ENCODE measurements at places on chromosomes 11 and 22.

- DNase-seq = no peak
These were observed 32.5 kb upstream of the CFAP300 start for GRCh38 chr11:102014756-102015155.

- DNase-seq = no peak
These were observed 66.3 kb downstream of the PRDM11 start for GRCh38 chr11:45212566-45213315.

DNA sequence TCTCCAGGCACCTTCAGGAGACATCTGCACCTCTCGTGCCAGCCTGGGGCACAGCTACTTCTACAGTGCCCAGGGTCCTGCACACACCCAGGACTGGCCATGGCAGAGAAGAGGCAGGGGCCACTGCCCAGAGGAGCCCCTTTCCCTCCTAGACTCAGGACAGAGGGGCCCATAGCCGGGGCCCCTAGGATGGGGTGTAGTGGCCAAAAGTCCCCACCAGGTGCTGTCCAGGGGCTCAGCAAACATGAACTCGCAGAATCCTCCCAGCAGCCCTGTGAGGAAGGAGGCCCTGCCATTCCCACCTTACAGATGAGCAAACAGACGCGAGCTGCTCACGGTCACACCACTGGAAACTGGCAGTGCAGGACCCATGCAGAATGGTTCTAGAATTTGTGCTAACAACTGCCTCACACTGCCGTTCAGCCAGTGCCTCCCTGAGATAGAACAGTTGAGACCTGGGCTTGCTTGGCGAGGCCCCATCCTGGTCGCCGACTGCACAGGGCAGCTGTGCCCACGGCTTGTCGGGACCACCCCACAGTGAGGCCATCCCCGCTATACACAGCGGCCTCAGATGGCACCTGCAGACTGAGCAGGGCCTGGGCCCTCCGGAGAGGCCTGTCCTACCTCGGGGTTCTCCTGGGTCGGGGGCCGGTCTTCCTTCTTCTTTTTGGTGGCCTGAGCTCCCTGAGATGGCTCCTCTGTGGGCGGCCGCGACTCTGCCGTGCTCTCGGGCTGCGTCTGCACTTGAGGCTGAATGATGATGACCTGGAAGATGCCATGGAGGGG is 96.4 kb downstream of the PHF21B start:
- DNase-seq = no peak

DNA sequence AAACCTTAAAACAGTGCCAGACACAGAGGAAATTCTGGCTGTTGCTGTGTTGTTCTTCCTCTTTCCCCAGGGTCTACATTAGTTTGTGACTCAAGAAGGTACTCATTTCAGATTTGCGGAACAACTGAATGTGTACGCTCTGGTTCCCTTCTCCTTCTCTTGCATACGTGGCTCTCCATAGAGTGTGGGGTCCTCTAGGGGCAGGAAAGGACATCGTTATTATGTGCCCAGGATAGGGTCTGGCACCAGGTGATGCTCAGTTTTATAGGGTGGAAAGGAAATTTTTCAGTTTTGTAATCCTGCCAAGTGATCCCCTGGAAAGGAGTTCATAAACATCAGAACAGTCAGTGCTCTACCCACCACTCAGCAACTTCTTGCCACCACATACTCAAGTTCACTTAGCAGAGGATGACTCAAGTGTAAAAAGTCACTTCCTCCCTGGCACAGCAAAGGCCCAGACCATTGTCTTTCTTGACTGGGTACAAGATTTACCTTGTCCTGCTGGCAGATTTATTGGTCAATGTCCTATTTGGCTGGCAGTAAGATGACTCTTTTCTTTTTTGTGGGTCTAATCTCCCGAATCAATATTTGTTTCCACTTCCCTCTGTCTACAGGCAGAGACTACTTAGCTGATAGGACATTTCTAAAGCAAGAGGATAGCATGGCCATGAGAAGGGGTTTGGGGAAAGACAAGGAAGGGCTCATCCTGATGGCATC is 246.0 kb upstream of the TENM4 start:
- DNase-seq = no peak

DNA sequence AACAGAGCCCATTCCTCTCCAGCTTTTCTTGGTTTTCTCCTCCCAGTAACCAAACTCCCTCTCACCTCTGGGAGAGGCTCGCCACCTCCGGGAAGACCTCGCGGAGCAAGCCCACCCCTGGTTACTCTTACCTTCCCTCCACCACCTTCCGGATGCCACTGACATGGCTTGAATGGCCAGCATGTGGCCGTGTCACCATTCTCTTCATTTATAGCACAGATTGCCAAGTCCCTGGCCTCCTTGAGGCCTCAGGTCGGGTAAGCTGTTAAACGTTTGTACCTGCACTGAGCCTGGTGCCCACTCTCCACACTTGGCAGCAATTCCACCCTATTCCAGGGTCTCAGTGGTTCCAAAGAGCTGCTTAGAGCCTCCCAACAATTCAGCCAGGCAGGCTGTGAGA is 8.0 kb upstream of the FXYD2 start:
- DNase-seq = no peak

DNA sequence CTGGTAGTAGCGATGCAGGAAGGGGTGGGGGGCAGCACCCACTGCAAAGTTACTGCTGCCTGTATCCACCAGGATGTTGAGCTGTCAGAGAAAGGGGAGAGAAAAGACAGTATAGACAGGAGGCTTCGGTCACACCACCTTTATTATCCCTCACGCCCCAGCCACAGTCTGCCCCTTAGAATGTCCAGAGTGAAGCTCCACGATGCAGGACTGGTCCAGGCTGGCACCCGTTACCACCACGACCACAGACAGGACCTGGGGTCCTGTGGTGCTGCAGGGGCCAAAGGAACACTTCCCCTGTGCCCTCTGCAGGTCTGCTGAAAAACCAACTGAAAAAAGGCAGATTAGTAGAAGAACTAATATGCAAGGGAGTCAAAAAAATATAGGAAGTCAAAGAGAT is 5.7 kb downstream of the BACE1-AS start:
- DNase-seq = no peak

GRCh38 chr11:119459293-119459976 is 36.5 kb upstream of the THY1 start:
- no peak for DNase-seq

DNA sequence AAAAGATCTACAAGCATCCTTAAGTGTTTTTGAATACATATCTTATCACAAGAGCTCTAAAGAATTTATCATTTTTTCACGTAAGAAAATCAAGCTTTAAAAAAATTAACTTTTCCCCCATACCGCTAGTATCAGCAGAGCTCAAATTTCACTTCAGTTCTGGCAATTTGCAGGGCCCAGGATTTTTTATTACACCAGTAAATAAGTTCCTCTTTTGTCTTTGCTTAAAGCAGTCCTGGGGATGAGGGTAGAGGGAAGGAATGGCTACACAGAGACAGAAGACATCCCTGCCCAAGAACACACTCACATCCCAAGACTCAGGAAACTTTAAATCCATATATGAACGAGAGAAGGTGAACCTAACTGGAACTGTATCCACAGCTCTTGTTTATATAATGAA is 22.6 kb upstream of the SORL1 start:
- DNase-seq = no peak

DNA sequence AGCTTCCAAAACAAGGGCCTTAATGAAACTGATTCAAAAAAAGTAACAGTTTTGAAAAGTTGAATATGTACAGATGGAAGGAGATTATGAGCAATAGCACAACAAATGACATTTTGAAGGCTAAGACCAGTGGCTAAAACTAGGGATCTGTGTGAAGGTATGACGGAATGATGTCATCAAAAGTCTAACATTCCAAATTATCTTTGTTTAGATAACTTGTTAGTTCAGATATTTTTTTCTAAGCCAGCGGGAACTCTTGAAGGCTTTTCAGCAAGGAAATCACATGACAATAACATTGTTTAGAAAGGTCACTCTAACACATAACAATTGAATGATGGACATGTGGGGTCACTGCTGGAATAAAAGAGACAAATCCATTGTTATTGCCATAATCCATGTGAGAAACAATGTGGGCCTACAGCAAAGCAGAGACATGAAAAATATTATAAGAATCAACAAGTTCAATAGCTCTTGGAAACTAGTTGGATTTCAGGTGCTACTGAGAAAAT is 260.5 kb downstream of the CASP12 start:
- DNase-seq = no peak

GRCh38 chr11:120254788-120255518 is 15.0 kb downstream of the POU2F3 start:
- DNase-seq = no peak

GRCh38 chr11:7571640-7572000 is 57.8 kb downstream of the PPFIBP2 start:
- peak; percentile 17 for DNase-seq

DNA sequence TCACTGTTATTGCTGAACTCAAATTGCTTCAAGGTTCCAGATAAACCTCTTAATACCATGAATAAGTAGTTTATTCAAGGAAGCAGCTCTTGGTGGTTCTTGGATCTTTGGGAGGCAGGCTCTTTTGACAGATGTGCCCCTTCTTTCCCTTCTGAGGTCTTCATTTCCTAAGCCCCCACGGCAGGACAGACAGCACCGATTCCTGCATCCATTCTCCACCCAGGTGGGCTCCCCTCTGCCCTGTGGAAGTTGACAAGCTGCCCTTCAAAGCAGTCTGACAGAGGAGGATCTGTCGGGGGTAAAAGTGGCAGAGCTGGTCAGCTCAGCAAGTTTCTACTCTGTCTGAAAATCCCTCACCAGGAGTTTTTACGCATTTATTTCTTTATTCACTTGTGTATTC is 605.3 kb upstream of the B3GAT1 start:
- no peak for DNase-seq

DNA sequence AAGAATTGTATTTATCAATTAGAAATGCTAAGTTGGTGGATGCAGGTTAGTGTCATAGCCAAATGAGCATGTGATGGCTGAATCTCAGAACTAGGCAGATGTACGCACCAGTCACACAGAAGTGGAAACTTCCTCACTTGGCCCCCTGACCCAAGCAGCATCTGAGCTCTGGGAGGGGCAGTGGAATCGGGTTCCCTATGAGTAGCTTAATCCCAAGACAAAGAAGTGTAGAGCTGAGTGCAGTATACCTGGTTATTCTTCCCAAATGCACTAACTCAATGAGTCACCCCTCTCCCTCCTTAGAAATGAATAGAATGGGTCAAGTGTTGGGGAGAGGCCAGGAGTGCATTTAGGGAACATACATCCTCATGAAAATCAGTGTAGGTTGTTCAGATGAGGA is 224.6 kb downstream of the FAT3 start:
- DNase-seq = no peak

DNA sequence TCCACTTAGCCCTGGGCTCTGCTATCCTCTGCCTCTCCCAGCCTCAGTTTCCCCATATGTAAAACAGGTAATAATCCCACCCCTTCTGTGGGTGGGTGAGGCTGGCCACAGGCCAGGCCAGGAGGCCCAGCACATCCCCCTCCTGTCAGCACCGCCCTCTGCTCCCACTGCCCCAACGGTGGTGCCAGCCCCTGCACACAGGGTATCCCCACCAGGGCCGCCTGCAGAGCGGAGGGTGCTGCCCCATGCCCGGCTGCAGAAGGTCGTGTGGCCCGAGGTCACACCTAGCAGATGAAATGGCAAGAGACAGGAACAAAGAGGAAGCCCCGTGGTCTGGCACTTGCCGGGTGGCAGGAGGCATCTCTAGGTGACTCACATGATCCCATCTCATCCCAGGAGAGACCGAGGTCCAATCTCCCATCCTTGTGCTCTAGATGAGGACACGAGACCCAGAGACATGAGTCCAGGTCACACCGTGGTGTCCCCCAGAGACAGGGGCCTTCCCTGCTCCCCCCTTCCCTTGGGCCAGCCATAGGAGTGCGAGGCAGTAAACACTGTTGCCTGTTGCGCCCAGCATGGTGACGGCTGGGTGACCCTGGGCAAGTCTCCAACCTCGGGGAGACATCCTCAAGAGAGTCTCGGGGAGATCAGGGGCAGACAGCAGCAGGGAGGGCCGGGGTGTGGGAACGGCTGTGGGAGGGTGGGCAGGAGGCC is 27.2 kb upstream of the PPARA start:
- DNase-seq = no peak

- no peak for DNase-seq
These were observed 13.2 kb downstream of the EHF start for GRCh38 chr11:34633990-34634693.

GRCh38 chr11:93747122-93747521 is 5.7 kb downstream of the C11orf54 start:
- no peak for DNase-seq

DNA sequence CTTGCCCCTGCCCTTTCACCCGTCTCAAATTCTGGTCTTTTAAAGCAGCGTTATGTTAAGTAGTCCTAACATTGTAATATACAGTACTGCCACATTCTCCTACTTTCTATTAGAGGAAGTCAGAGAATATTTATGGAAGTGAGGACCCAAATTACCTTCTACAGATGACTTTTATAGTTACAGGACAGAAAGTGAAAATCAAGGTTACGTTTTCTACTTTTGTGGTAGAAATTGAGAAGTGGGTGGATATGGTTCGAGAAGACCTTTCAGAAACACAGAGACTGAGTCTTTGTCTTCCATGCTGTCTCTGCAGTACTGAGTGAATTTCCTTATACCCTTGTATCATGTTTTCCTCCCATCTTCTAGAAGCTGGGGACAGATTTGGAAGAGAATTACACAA is 17.1 kb downstream of the SC5D start:
- no peak for DNase-seq

DNA sequence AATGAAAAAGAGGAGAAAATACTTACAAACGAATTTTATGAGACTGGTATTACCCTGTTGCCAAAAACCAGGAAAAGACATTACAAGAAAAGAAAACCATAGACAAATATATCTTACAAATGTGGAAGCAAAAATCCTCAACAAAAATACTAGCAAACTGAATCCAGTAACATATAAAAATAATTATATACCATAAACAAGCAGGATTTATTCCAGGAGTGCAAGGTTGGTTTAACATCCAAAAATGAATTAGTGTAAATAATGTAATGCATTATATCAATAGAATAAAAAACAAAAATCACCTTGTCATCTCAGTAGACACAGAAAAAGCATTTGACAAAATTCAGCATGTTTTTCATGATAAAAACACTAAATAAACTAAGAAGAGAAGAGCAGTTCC is 7.3 kb downstream of the NF2 start:
- DNase-seq = no peak

GRCh38 chr11:93939084-93939760 is 81.9 kb upstream of the HEPHL1 start:
- no peak for DNase-seq

DNA sequence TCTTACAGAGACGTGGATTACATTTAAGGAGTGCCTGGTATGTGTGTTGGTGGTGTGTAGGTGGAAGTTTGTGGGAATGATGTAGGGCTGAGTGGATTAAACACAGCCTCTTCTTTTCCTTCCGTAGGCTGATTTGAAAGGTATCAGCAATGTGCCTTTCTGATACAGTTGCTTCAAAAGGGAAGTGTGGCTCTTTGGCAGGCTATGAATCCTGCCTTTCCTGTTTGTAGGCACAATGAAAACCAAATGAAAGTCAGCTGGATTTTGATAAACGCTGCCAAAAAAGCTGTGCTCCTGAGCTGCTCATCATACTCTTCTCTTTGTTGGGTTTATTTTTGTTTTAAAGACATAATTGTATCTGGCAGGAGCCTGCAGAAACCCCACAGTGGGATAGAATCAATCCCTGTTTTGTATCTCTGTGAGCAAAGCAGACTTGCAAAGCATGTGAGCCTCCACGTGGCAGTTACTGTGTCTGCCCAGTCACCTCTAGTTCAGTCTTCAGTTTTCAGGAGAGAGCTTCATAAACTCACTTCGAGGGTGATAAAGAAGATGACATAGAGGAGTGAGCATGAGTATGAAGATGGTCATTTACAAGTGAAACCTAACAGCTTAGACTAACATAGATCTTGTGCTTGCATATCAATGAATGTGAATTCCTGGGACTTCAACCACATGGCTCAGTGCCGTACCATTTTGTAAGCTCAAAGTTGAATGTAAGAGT is 655.7 kb upstream of the KIRREL3 start:
- no peak for DNase-seq

GRCh38 chr11:43987384-43988039 is 45.1 kb downstream of the C11orf96 start:
- peak; percentile 27 for DNase-seq

All from pulmonary artery endothelial cell (primary cell).